AG04450 (cell line): ENCODE measurements at places on chromosomes 1 and 21. TPM values are rescaled to one million over a fixed set of nuclear protein-coding genes. Genes with fewer than 3 reads are reported as not detected.

NR1I3 gene
- polyA plus RNA-seq: not detected in 2 replicates

UTS2 gene
- 0.06 TPM in 1 of 2 replicates, not detected in the other for polyA plus RNA-seq

KCNJ9 gene
- polyA plus RNA-seq: not detected in 2 replicates

OR2T33 gene
- not detected in 2 replicates for polyA plus RNA-seq

TEDDM1 gene
- not detected in 2 replicates for polyA plus RNA-seq

LCE1B gene
- not detected in 2 replicates for polyA plus RNA-seq

RGS5 gene
- 11.3 and 13.8 TPM in 2 replicates for polyA plus RNA-seq

ADSS2 gene
- polyA plus RNA-seq: 33.7 and 50.5 TPM in 2 replicates

CHIA gene
- not detected in 2 replicates for polyA plus RNA-seq

LRRC71 gene
- polyA plus RNA-seq: not detected in 2 replicates

CFHR3 gene
- not detected in 2 replicates for polyA plus RNA-seq

IQCC gene
- 1.2 and 1.3 TPM in 2 replicates for polyA plus RNA-seq

RIPPLY3 gene
- 0.04 TPM in 1 of 2 replicates, not detected in the other for polyA plus RNA-seq

RPL22 gene
- 283 and 393 TPM in 2 replicates for polyA plus RNA-seq

MFAP2 gene
- 30.9 and 43.9 TPM in 2 replicates for polyA plus RNA-seq

FCGR3A gene
- not detected in 2 replicates for polyA plus RNA-seq

ACBD6 gene
- 84.1 and 87.6 TPM in 2 replicates for polyA plus RNA-seq

LCE3D gene
- not detected in 2 replicates for polyA plus RNA-seq

C1orf216 gene
- polyA plus RNA-seq: 17.8 and 19.2 TPM in 2 replicates

PTGER3 gene
- not detected in 2 replicates for polyA plus RNA-seq

ARHGEF11 gene
- 14.5 and 14.8 TPM in 2 replicates for polyA plus RNA-seq

DFFB gene
- 6.9 TPM in 2 replicates for polyA plus RNA-seq

UQCRHL gene
- polyA plus RNA-seq: 2.7 and 3.0 TPM in 2 replicates

PTPRC gene
- 0.05 TPM in 1 of 2 replicates, not detected in the other for polyA plus RNA-seq

CELA3A gene
- polyA plus RNA-seq: not detected in 2 replicates

LMX1A gene
- not detected in 2 replicates for polyA plus RNA-seq

UMODL1 gene
- 0.01 and 0.09 TPM in 2 replicates for polyA plus RNA-seq

FAM78B gene
- 0.05 TPM in 1 of 2 replicates, not detected in the other for polyA plus RNA-seq

PCBP3 gene
- 1.6 and 2.1 TPM in 2 replicates for polyA plus RNA-seq

ADAMTSL4 gene
- polyA plus RNA-seq: 4.2 and 4.9 TPM in 2 replicates

PTAFR gene
- 0.09 and 0.12 TPM in 2 replicates for polyA plus RNA-seq

SELP gene
- polyA plus RNA-seq: not detected in 2 replicates

SLAMF6 gene
- polyA plus RNA-seq: not detected in 2 replicates

DUSP10 gene
- polyA plus RNA-seq: 34.2 and 35.9 TPM in 2 replicates

NTNG1 gene
- 0.32 and 0.40 TPM in 2 replicates for polyA plus RNA-seq

PAX7 gene
- polyA plus RNA-seq: not detected in 2 replicates
